Uterus (tissue), 4 donors: ENCODE measurements at places on chromosomes 13 and 19. TPM values are rescaled to one million over a fixed set of nuclear protein-coding genes. Genes with fewer than 3 reads are reported as not detected.
A peak's percentile ranks its signal among the peaks of the same experiment; 100 is the strongest.

GRCh38 chr13:21674490-21675009 is 3.7 kb downstream of the FGF9 start:
- no peak overlapping the region for H3K27ac ChIP-seq
- DNase-seq, result no peak
- H3K4me3 ChIP-seq, result peak overlapping the region; percentile 31
- no peaks in the 10 kb centered on the region for H3K4me1 ChIP-seq

DNA sequence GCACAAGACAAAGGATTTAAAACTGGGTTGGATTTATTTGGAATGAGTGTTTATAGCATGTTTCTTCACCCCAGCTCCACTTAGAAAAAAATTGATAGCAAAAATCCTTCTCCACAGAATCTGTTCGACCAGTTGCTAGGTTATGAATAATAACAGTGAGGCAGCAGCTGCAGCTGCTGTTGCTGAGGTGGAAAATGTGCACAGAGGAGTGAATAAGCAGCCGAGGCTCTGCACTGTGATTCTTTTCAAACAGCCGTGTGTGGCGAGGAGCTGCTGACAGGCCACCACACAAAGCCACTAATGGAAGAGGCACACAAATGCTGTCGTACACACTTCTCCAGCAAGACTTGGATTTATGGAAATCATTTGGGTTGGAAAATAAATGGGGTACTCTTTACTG is 6.4 kb upstream of the RASL11A start:
- DNase-seq, result no peak

GRCh38 chr19:46731007-46731501 is 14.1 kb upstream of the PRKD2 start:
- no peak overlapping the region for H3K27ac ChIP-seq
- H3K36me3 ChIP-seq, result no peaks in the 10 kb centered on the region
- no peaks in the 10 kb centered on the region for H3K4me1 ChIP-seq
- no peak overlapping the region for H3K4me3 ChIP-seq
- no peak for DNase-seq

GRCh38 chr19:12703046-12703445 is 6.6 kb upstream of the FBXW9 start:
- no peak overlapping the region for H3K27ac ChIP-seq
- DNase-seq, result no peak
- H3K4me1 ChIP-seq, result no peaks in the 10 kb centered on the region

DNA sequence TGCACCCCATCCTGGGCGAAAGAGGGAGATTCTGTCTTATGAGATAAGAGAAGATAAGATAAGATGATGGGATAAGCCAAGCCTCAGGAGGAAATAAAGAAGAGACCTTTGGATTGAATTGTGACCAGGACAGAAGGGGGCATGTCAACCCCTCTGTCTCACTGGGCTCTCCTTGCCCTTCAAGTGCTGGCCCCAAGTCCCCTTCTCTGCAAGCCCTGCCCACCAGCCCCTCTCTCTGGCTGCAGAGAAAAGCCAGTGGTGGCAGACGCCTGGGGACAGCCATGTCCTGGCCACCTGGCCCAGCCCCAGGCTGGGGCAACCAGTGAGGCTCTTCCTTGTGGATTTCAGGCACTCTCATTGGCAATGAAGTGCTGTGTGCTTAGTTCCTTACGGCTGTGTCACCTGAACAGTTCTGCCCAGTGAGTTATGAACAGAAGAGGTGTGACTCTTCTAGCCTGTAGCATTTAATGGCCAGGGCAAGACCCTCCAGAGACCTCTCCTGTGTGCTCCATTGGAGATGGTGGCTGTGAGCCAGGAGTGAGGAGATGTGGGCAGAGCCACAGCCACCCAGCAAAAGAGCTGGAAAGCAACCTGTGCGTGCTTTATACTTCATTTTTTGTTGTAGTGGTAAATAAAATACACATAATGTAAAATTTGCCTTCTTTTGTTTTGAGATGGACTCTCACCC is 6.1 kb upstream of the BTBD2 start:
- no peak overlapping the region for H3K4me3 ChIP-seq
- H3K27me3 ChIP-seq, result no peaks in the 10 kb centered on the region
- H3K4me1 ChIP-seq, result no peaks in the 10 kb centered on the region
- H3K36me3 ChIP-seq, result no peaks in the 10 kb centered on the region
- no peak overlapping the region for H3K27ac ChIP-seq

DNA sequence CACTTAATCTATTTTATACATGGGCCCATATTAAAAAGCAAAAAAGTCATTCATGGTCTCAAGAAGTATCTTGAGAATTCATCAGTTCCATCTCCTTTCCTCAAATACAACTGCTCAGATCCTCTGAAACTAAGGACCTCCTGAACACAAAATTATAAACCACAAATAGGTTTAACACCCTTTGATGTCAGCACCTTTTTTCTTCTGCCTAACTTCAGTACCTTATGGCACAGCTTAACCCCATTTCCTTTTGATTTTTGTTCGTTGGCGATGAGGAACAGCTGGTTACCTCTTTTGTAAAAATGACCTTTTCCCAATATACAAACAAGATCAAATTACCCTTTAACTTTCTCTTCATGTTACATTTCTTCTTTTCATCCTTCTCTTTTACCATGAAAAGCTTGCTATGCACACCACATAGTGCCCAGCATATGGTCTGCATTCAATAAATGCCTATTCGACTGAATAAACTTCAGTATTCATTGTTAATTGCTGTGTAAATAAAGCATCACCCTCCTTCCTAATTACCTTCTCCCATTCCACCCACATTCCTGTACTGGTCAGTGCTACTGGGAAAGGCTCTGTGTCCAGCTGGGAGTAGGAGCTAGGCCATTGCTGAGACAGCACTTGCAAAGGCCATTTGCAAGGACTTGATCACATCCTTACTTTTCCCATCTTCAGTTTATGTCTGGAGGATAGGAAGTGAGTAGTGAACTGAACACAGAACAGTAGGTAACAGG is 317.9 kb downstream of the SHISA2 start:
- no peak overlapping the region for H3K27ac ChIP-seq
- no peaks in the 10 kb centered on the region for H3K27me3 ChIP-seq
- no peak overlapping the region for H3K4me3 ChIP-seq

- no peaks in the 10 kb centered on the region for H3K27me3 ChIP-seq
- H3K36me3 ChIP-seq, result no peaks in the 10 kb centered on the region
- no peak overlapping the region for H3K27ac ChIP-seq
- H3K4me3 ChIP-seq, result no peak overlapping the region
- H3K4me1 ChIP-seq, result no peaks in the 10 kb centered on the region
Measured at GRCh38 chr13:79870123-79870522, 389.2 kb downstream of the NDFIP2 start.

GRCh38 chr19:45496349-45496953 is 396 bp downstream of the RTN2 start:
- H3K36me3 ChIP-seq, result no peaks in the 10 kb centered on the region
- no peaks in the 10 kb centered on the region for H3K4me1 ChIP-seq
- peak overlapping the region; percentile 40 for H3K4me3 ChIP-seq
- H3K27ac ChIP-seq, result no peak overlapping the region
- peaks cover 4% of the 10 kb centered on the region for H3K27me3 ChIP-seq

DNA sequence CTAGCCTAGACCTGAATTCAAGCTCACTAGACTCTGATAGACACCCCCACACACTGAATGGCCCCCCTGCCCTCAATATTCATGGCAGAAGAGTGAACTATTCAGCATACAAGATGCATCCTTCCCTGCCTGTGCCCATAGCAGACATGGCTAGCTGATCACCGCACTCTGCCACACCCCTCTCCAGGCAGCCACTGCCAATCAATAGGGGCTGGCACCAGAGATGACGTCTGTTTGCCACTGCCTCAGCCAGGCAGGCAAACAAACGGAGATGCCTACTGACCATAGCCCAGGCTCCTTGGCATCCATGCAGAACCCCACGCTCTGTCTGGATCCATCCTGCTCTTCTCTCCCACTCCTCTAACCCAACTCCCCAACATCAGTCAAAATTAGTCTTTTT is 13.8 kb upstream of the NPAS1 start:
- no peak overlapping the region for H3K4me3 ChIP-seq
- no peak for DNase-seq
- H3K27ac ChIP-seq, result no peak overlapping the region
- no peaks in the 10 kb centered on the region for H3K36me3 ChIP-seq
- no peaks in the 10 kb centered on the region for H3K27me3 ChIP-seq

DNA sequence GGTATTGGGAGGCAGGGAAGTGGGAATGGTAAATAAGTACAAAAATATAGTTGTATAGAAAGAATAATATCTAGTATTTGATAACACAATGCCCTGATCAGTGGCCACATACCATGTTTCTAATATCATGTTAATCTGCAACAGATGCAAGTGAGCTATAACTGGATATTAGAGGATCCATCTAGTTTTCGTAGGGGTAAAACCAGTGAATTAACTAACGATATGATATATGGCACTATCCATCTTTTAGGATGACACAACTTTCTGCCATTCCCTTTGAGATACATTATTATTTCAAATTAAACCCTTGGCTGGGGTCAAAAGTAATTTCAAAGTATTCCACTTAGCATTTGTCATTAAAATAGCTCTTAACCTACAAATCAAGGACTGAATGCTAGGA is 1686.2 kb downstream of the SLITRK1 start:
- no peak overlapping the region for H3K4me3 ChIP-seq
- H3K27ac ChIP-seq, result no peak overlapping the region
- no peaks in the 10 kb centered on the region for H3K36me3 ChIP-seq
- no peaks in the 10 kb centered on the region for H3K27me3 ChIP-seq

DNA sequence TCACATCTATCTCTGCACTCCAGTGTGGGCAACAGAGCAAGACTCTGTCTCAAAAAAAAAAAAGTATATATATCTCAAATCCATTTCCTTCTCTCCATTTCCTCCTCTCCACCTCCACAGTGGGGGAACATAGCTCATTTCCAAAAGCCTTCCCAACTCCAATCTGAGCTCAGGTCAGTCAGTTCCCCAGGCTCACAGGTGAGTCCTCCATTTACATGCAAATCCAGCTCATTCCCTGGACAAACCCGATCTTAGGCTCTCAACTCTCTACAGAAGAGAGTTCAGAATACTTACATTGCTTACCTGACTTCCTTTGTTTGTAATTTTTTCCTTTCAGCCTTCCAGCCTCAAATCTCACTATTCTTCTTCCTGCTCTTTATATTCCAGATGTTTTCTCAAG is 518.3 kb downstream of the GPC6 start:
- H3K27ac ChIP-seq, result no peak overlapping the region
- no peak for DNase-seq
- no peak overlapping the region for H3K4me3 ChIP-seq
- H3K36me3 ChIP-seq, result no peaks in the 10 kb centered on the region
- H3K27me3 ChIP-seq, result no peaks in the 10 kb centered on the region

GRCh38 chr13:79679334-79679733 is 198.4 kb downstream of the NDFIP2 start:
- H3K4me3 ChIP-seq, result no peak overlapping the region
- no peaks in the 10 kb centered on the region for H3K27me3 ChIP-seq
- DNase-seq, result peak; percentile 56
- no peaks in the 10 kb centered on the region for H3K36me3 ChIP-seq
- H3K4me1 ChIP-seq, result no peaks in the 10 kb centered on the region

DNA sequence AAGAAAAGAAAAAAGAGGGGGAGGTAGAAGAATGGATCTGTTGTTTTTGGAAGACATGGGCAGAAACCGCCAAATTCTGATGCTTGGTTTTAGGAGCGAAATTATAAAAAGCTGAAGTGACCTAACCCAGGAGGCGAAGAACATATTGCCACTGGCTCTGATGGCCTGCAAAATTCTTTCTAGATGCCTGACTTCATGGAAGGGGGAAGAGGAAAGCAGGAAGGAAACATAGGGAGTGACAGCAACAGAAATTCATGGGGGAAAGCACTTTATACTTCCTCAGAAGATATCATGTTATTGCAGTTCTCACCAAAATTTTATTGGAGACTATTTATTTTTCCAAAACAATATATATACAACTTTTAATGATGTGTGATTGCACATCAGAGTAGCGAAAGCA is 213.5 kb downstream of the DLEU7 start:
- no peak overlapping the region for H3K4me3 ChIP-seq
- no peak overlapping the region for H3K27ac ChIP-seq
- H3K36me3 ChIP-seq, result no peaks in the 10 kb centered on the region
- H3K27me3 ChIP-seq, result no peaks in the 10 kb centered on the region
- no peaks in the 10 kb centered on the region for H3K4me1 ChIP-seq

DNA sequence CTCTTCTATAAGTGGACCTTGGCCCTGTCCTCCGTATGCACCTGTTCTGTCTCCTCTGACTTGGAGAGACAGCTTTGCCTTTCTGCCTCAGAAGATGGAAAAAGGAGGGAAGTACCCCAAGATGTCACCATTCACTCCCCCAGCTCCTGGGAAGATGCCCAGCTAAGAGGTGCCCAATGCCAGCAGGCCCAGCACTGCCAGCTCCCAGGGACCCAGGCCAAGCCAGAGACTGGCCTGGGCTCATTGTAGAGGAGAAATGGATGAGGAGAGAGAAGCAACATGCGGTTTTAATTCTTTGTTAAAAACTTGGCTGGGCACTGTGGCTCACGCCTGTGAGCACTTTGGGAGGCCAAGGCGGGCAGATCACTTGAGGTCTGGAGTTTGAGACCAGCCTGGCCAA is 111.5 kb upstream of the ZNF507 start:
- H3K36me3 ChIP-seq, result no peaks in the 10 kb centered on the region
- no peak overlapping the region for H3K27ac ChIP-seq

- no peaks in the 10 kb centered on the region for H3K27me3 ChIP-seq
- no peak for DNase-seq
- no peaks in the 10 kb centered on the region for H3K4me1 ChIP-seq
- H3K27ac ChIP-seq, result peak overlapping the region; percentile 22
- H3K4me3 ChIP-seq, result no peak overlapping the region
Measured at GRCh38 chr19:7137120-7137519, 67.6 kb downstream of the ZNF557 start.

- no peak overlapping the region for H3K4me3 ChIP-seq
- H3K27ac ChIP-seq, result no peak overlapping the region
- no peaks in the 10 kb centered on the region for H3K27me3 ChIP-seq
- DNase-seq, result no peak
- H3K4me1 ChIP-seq, result no peaks in the 10 kb centered on the region
- no peaks in the 10 kb centered on the region for H3K36me3 ChIP-seq
Measured at GRCh38 chr19:51119101-51119500, 5.6 kb upstream of the SIGLEC9 start.

GRCh38 chr13:40115426-40115825 is 460.0 kb downstream of the COG6 start:
- no peaks in the 10 kb centered on the region for H3K27me3 ChIP-seq
- H3K4me3 ChIP-seq, result no peak overlapping the region
- peak overlapping the region; percentile 84 for H3K27ac ChIP-seq
- no peak for DNase-seq
- peaks cover 12% of the 10 kb centered on the region for H3K4me1 ChIP-seq

DNA sequence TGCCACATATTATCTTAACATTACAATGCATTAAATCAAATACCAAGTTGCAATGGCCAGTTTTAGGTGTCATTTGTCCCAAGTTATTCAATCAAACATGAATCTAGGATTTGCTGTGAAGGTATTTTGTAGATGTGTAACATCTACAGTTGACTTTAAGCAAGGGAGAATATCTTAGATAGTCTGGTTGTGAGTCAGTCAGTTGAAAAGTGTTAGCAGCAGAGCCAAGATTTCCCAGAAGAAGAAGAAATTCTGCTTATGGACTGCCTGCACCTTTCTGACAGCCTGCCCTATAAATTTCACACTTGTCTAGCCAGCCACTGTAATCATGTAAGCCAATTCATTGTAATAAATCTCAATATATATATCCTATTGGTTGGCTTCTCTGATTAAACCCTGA is 41.3 kb upstream of the INTS6 start:
- no peaks in the 10 kb centered on the region for H3K4me1 ChIP-seq
- H3K27me3 ChIP-seq, result no peaks in the 10 kb centered on the region
- DNase-seq, result no peak

GPC6 gene
- total RNA-seq, result 6.7 TPM

MIA gene
- not detected for total RNA-seq

ATP4A gene
- not detected for total RNA-seq

KLK3 gene
- total RNA-seq, result not detected

SYCN gene
- not detected for total RNA-seq

CDKN2D gene
- 14.6 TPM for total RNA-seq

GIPC3 gene
- total RNA-seq, result not detected

TDRD12 gene
- 2.0 TPM for total RNA-seq

MUC16 gene
- 2.1 TPM for total RNA-seq
